ENCODE measurements at places on chromosomes 12 and 14.

GRCh38 chr14:59247801-59248584, 59.5 kb downstream of the DAAM1 start:
- no peak for DNase-seq

DNA sequence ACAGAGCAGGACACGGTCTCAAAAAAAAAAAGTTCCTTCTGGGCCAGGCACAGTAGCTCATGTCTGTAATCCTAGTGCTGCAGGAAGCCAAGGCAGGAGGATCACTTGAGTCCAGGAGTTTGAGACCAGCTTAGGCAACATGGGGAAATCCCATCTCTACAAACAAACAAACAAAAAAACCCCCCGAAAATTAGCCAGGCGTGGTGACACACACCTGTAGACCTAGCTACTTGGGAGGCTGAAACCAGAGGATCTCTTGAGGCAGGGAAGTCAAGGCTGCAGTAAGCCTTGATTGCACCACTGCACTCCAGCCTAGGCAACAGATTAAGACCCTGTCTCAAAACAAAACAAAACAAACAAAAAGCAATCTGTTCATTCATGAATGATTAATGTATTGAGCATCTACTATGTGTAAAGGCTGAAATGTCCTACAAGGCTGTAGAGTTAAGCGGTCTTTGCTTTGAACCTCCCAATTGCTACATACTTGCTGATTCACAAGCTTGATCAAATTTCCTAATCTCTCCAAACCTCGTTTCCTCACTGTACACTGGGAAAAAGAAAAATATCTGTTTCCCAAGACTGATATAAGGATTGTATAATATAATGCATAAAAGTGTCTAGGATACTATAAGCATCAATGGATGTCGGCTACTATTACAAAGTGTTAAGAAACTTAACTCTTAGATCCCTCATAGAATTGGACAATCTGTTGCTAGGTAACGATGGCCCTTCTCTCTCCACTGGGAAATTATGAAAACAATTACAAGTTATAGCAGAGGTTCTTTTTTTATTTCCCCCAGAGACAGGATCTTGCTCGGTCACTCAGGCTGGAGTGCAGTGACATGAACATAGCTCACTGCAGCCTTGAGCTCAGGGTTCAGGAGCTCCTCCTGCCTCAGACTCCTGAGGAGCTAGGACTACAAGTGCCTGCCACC, 7.9 kb upstream of the RILPL2 start:
- DNase-seq, result no peak

- no peak for DNase-seq
Measured at GRCh38 chr12:38886064-38886463, 19.3 kb downstream of the CPNE8 start.

DNA sequence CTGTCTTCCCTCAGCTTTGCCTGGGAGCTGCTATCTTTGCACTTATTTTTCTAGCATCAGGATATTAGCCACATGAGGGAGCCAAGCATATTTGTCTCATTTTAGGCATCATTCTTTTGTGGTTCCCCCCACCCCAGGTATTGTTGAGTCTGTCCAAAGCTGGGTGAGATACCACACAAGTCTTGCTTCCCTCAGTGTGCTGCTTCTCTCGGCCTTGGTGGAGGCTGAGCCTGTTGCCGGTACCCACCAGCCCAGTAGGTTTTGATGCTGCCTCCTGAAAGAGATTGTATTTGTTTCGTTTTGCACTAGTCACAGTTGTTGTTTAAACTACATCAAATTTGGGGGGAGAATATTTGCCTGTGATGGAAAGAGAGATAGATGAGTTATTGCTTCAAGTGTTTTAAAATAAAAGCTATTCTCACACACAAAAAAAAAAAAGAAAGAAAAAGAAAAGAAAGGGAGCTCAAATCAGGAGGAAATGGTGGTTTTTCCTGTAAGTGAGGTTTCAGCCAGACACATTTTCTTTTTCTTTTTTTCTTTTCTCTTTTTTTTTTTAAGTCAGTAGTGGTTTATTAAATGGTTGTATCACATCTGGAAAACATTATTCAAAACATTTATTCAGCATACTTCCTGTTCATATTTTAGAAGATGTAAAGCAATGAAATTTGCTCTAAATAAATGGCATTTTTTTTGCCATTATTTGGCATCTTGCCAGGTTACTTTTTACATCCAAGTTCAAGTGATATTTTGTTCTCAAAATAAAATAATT, 58.5 kb downstream of the SLC4A8 start:
- no peak for DNase-seq

GRCh38 chr14:65269732-65270131, 142.8 kb upstream of the FUT8 start:
- DNase-seq, result no peak

DNA sequence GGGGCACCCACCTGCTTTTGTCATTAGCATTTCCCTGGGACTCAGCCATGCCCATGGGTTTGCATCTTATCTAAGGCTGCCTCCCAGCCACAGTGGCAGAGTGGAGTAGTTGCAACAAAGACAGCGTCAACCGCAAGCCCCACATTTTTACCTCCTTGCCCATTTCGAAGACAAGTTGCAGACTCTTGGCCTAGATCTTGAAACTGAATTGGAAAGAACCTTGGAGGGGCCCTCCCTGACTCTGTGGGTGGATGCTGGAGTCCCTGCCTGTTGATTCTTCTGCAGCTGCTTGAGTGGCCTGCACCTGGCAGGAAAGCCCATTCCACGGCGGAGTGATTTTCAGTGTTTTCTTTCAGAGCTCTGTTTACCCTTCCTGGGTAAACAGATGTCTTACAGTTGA, 309.0 kb downstream of the VRK1 start:
- DNase-seq, result no peak
